IMR-90 (cell line): ENCODE measurements at places on chromosomes 1 and 21. TPM values are rescaled to one million over a fixed set of nuclear protein-coding genes. Genes with fewer than 3 reads are reported as not detected.

GRCh38 chr1:27225621-27226020, 8.8 kb upstream of the WDTC1 start:
- no peak for DNase-seq

DNA sequence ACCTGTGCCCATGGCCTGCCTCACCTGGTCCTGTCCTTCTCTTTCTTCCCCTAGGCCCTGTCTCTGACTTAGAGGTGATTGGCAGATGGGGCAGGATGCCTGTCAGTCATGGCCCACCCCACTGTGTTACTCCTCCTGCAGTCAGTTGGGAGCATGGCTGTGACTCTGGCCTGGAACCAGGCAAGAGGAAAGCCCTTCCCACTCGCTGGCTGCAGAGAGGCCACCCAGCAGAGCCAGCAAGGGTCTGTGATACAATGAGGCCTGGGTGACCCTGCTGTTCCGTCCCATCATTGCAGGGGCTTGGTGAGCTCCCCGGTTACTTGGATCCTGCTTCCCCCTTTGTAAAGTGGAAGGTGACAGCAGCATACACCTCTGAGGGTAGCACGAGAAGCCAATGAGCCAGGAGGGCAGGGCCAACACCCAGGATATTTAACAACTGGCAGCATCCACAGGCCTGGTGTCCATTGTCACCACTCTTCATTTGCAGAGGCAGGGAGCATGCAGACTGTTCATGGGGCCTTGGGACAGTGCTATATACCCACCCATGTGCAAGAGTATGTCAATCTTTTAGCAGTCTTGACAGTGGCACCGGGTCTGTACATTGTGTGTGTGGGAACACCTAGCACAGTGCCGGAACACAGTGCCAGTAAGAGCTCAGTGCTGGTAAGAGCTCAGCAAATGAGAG, 191.0 kb upstream of the C1orf174 start:
- no peak for DNase-seq

DNA sequence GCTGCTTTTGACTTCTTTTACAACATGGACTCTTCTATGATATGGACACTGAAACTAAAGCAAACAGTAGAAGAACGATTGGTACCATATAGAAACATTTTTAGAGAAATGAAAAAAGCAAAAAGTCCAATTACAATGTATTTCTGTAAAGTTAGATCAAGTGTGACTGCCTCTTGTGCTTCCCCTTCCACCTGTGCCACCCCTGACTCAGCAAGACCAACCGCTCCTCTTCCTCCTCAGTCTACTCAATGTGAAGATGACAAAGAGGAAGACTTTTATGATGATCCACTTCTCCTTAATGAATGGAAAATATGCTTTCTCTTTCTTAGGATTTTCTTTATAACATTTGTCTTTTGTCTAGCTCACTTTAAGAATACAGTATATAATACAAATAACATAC, 66.9 kb downstream of the PHTF1 start:
- no peak for DNase-seq

DNA sequence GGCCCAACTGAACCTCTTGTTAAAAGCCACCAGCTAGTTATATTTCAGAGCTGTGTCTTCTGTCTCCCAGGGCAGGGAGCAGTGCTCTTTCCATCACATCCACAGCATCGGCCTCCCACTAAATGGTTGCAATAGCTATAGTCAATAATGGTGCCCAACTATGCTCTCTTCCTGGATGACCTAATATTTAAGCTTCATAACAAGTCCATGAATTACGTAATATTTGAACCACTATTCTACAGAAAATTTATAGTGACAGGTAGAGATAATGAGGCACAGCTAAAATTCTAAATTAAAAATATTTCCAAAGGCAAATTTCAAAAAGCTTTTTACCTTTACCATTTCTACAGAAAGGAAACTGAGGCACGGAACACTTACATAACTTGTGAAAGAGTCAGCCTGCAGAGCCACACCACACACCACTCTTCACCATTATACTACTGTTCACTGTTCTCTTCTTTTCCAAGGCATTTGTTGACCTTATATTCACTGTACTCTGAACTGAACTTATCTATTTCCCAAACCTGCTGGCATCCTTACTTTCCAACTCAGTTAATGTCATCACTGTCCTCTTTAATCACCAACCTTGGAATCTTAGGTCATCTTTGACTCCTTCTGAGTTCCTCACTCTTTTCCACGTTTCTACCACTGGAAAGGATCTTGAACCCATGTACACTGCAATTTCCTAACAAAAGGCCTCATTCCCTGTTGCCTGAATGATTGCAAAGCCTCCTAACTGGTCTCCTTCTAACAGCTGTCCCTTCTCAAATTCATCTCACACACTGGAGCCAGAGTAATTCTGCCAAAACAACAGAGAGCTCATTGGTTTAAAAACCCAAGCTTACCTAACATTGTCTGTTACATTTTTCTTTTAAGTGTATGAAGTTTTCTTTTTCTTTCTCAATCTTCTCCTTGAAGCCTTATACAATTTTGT, 85.5 kb downstream of the DDAH1 start:
- DNase-seq: peak; percentile 57

DNA sequence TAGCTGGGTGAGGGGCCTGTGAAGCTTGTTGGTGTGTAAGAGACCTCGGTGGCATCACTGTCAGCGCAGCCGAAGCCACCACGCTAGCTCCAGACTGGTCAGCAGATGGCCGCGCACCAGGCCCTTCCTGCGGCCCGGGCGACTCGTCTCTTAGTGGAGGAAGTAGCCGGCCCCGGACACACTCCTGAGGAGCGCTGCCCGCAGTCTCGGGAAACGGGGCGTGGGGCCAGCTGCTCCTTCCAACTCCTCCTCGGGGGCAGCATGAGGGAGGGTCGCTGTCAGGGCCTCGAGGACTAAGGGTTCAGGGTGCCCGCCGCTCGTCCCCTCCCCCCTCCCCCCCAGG, 20.4 kb downstream of the H3-3A start:
- no peak for DNase-seq

Gene CFHR4
- total RNA-seq: not detected in 2 replicates
